PC-9 (cell line): ENCODE measurements at places on chromosomes 3 and 15. TPM values are rescaled to one million over a fixed set of nuclear protein-coding genes. Genes with fewer than 3 reads are reported as not detected.

Gene SLC28A2
- total RNA-seq = not detected in 2 replicates

- no peak overlapping the region for H3K27ac ChIP-seq
- H3K4me3 ChIP-seq = no peak overlapping the region
- no peaks in the 10 kb centered on the region for H3K36me3 ChIP-seq
- no peaks in the 10 kb centered on the region for H3K4me1 ChIP-seq
- no peaks in the 10 kb centered on the region; the same call in 1 of the 2 replicates for H3K27me3 ChIP-seq
- no peak for DNase-seq
Measured at GRCh38 chr3:116512281-116512680, 67.0 kb upstream of the LSAMP start.

DNA sequence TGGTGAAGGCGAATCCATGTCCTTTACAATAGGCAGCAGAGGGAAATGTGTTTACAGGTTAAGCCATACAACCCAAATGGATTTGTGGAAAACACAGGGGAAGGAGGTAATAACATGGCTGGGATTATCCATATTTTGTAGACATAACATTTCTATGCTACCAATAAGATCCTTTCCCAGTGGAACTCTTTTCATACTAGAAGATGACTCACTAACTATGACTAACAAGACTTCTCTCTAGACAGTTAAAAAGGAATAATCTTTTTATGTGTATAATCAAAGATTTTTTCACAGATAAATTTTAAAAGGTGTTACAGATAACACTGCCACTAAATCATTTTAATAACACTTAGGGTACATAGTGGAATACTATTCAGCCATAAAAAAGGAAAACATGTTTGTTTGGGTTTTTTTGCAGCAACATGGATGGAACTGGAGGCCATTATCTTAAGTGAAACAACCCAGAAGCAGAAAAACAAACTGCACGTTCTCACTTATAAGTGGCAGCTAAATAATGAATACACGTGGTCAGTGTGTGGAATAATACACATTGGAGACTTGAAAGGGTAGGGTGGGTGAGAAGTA lies 39.6 kb downstream of the VPS13C start:
- no peak overlapping the region for H3K4me3 ChIP-seq
- no peak for DNase-seq
- 0 out of 2 replicates have a peak, but pooled peaks cover 12% of the 10 kb centered on the region for H3K36me3 ChIP-seq

DNA sequence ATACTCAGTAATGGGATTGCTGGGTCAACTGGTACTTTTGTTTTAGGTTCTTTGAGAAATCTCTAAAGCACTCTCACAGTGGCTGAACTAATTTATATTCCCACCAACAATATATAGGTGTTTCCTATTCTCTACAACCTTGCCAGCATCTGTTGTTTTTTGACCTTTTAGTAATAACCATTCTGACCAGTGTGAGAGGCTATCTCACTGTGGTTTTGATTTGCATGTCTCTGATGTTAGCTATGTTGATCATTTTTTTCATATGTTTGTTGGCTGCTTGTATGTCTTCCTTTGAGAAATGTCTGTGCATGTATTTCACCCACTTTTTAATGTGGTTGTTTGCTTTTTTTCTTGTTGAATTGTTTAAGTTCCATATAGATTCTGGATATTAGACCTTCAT lies 98.2 kb upstream of the DCBLD2 start:
- H3K27ac ChIP-seq = no peak overlapping the region
- no peaks in the 10 kb centered on the region for H3K4me1 ChIP-seq
- no peaks in the 10 kb centered on the region for H3K27me3 ChIP-seq
- no peak for DNase-seq

DNA sequence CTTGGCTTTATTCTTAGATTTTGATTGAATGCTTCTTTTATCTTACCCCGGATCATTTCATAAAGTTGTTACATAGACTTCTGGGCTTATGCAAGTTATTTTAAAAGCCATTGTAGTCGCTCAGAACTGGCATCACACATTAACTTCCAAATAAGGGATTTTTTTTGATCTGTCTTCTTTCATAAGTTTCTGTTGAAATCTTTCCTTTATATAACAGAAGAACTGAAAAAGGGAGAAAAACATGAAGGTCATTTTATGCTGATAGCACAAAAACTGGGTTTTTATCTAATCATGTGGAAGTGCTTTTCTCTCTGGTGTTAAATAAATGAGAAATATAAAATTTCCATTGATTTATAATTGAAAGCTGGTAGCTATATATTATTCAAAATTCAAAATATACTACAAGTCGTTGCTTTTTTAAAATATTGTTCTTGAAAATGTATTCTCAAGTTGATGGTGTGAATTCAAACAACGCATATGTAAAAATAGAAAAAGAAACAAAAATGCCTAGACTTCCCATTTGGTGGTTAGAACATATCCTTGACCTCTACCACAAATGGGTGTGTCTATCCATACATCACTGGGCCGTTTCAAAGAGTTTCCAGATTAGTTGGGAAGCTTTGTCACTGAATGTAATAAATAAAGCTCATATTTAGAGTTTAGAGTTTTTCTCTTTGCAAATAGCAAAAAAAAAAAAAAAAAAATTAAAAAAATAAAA lies 258.3 kb upstream of the ZPLD1 start:
- H3K36me3 ChIP-seq = no peaks in the 10 kb centered on the region
- peaks cover 13% of the 10 kb centered on the region for H3K4me1 ChIP-seq
- H3K27me3 ChIP-seq = no peaks in the 10 kb centered on the region
- no peak overlapping the region for H3K4me3 ChIP-seq
- DNase-seq = no peak
- no peak overlapping the region for H3K27ac ChIP-seq
